ENCODE measurements at places on chromosomes 4 and X.

GRCh38 chrX:12896935-12897334, 9.5 kb upstream of the TLR8 start:
- no peak for DNase-seq

DNA sequence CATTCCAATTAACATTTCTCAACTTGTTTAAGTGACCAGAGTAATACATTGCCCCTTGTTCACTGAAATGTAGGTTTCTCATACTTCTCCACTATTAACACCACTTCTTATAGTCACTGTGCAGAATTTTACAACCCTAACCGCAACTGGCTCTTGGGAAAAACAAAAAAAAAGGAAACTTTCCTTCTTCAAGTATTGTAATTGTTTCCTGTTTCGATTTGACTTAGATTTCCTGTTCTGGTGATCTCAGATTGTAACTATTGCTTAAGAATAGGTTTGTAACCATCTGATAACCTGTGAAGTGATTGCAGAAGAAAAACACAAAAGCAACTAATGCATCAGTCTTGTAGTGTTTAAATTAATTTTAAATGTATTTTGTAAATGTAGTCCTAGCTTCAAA, 594.7 kb upstream of the GALNT7 start:
- DNase-seq, result no peak

- no peak for DNase-seq
Measured at GRCh38 chr4:82890528-82890900, 439 bp downstream of the SEC31A start.

DNA sequence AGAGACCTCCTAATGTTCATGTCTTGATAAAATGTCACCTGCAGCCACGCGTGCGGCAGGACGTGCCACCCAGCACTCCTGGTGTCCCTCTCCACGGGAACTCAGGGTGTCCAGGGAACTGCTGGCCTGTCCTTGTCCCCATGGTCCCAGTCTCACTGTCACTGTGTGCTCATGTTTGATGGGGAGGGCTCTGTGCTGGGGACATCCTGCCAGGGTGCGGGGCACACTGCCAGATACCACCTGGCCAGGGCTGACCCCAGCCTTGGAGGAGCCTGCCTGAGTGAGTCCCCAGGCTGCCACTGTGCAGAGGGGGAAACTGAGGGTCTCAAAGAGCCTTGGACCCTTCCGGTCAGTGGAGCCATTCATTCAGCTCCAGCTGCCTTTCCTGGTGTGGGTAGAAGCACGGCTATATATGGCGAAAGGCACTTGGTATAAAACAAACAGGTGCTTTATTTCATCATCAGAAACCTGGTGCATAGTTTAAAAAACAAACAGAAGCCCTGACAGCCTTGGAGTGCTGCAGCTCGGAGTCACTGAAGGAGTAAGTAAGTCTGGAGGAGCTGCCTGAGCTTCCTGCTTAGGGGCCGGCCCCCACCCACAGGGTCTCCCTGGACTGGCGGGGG, 33.0 kb downstream of the NOP14 start:
- no peak for DNase-seq

DNA sequence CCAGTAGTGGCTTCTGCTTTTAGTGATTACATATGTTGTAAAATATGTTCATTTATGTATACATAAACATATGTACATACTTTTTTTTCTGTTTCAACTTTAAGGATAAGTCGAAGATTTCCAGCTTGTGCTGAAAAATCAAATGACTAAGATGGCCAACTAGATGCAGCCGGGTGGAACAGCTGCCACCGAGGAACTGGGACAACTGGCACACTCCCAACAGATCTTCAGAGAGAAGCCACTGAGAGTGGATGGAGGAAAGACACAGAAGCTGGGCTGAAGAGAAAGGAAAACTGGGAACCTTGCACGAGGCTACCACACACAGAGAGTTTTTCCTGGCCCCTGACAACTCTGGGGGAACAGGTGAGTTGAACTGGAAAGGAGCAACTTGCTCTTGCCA, 207.5 kb downstream of the FAM47B start:
- no peak for DNase-seq

- DNase-seq, result no peak
Measured at GRCh38 chr4:165118256-165118909, 5.7 kb upstream of the TMEM192 start.

DNA sequence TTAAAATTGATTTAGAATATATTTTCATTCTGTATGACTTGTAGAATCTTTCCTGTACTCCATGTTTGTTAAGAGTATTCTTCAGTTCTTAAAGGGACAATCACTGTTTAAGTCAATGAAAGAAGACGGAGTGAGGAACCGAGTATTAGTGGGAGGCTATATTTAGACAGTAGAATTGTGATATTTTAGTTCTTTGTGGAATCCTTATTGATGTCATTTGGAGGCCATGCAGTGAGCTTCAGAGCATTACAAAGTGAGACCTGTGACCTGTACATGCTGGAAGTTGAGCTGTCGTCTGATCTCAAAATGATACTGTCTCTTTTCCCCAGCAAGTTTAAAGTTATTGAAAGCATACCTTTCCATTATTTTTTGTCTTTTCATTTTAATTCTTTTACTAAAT, 394.7 kb downstream of the GALNTL6 start:
- DNase-seq, result no peak

DNA sequence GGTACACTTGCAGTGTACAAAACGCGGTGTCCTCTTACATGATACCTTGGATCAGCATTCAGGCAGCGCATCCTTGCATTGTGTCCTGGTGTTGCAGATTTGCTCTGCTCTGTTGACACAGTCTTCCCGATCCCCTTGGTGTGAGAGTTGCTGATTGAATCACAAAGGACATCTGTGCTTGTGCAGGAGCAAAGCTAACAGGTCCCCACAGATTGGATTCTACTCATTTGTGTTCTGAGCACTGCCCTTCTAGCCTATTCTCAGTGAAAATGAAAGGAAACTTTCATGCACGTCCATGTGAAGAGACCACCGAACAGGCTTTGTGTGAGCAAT, 171.4 kb downstream of the FRMPD4 start:
- no peak for DNase-seq

GRCh38 chrX:145727476-145727875, 90.2 kb upstream of the SLITRK2 start:
- DNase-seq, result no peak

- DNase-seq, result no peak
Measured at GRCh38 chr4:101290654-101291053, 56.7 kb downstream of the PPP3CA start.

- no peak for DNase-seq
Measured at GRCh38 chrX:69496183-69496582, 7.9 kb upstream of the NALF2 start.

DNA sequence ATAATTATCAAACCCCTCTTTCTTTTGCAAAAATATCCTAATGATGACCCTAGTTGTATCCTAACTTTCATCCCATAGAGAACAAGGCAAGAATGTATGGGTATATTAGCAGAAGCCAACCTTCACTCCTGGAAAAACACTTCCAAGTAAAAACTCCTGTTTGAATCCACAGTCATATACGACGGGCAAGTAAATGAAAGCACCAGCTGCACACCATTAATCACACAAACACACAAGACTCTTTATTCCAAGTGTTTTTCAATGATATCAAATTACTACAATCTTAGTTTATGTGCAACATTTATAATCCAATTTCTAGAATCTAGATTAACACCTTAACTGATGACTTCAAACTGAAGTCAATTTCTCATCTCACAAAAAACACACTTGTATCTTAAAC, 22.9 kb downstream of the ACSL4 start:
- DNase-seq, result no peak

GRCh38 chr4:57071326-57071725, 38.9 kb downstream of the IGFBP7 start:
- no peak for DNase-seq

DNA sequence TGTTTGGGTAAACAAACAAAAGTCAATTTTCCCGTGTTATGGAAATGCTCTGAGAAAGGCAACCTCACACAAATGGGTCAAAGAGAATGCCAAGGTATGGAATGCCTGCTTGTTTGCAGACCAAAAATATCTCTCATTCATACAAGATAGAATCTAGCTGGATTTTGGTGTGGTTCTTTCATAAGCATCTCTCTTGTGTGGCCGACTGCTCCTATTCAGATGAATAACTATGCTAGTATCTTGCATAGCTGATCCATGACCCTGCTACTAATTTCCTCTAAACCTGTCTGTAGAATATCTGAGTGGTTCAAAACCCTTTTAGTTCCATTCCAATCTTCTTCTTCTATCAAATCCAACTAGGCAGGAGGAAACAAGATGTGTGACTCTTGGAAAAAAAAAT, 28.2 kb upstream of the SORBS2 start:
- no peak for DNase-seq

- no peak for DNase-seq
Measured at GRCh38 chr4:169334335-169334734, 63.6 kb upstream of the SH3RF1 start.
